Activated CD8-positive, alpha-beta memory T cell treated with anti-CD3 and anti-CD28 coated beads, Interleukin-2, amount 10 ng/mL, durations not matched to agents 7 days and 5 days (primary cell): ENCODE measurements at places on chromosomes 3 and 15. TPM values are rescaled to one million over a fixed set of nuclear protein-coding genes. Genes with fewer than 3 reads are reported as not detected.

DNA sequence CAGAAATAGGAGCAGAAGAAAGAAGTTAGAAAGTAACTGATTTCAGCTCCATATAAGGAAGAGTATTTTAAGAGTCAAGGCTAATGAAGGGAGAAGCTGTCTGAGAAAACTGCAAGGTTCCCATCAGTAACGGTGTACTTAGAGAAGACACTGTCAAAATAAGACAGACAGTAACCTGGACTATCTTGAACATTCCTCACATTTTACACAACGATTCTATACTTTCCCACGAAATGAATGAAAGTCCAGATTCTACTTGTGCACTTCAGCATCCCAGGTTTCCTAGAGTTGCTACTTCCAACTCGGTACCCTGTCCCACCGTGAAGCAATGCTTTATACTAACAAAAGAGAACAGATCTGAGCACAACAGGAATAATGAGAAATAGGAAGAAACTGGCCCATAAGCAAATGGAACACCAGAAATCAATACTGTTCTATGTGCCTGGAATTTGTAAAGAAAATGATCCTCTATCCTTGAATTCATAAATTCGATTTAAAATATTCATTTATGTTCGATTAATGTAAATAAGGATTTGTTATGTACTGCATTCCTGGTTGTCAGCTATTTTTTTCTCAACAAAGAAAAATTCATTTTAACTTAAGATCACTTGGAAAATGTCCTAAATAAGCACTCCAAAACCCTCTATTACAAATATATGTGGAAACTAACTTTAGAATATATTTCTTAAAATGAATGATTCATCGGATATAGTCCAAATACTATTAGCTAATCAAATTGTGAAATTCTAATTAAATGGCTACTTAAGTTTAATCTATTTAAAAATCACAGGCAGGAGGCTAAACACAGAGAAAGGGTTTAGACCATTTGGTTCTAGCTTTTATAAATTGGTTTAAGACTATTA, 1.5 kb downstream of the C3orf70 start:
- no peak for DNase-seq
- H3K27ac ChIP-seq = no peak overlapping the region
- peaks cover 32% of the 10 kb centered on the region for H3K27me3 ChIP-seq
- no peaks in the 10 kb centered on the region for H3K36me3 ChIP-seq
- peaks cover 5% of the 10 kb centered on the region for H3K4me1 ChIP-seq
- H3K4me3 ChIP-seq = no peak overlapping the region

DNA sequence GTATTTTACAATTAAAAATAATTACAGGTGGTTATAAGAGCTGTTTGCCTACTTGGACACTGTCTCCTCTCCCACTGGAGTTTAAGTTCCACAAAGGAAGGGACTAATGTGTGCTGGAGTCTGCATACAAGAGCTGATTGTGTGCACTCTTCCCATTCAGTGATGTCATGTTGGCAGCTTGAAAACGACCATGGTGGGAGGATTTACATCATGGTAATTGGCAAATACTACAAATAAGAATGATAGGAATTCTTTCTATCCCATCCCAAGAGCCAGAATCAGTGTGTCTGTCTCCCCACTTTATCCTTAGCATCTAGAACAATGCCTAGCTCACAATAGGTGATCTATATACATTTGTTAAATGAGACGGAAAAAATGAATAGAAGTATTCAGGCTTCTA, 14.1 kb downstream of the ITGA11 start:
- DNase-seq = no peak
- no peaks in the 10 kb centered on the region for H3K36me3 ChIP-seq
- H3K27ac ChIP-seq = no peak overlapping the region
- H3K4me1 ChIP-seq = no peaks in the 10 kb centered on the region
- H3K4me3 ChIP-seq = no peak overlapping the region

The CCDC66 gene
- 40.8 TPM for total RNA-seq

The SLC27A2 gene
- 54.0 TPM for total RNA-seq

The CCDC39 gene
- total RNA-seq = not detected
